HT1080 (cell line): ENCODE measurements at places on chromosomes 3 and 15.

GRCh38 chr3:189160519-189161309 lies 11.1 kb upstream of the TPRG1 start:
- DNase-seq, result no peak

DNA sequence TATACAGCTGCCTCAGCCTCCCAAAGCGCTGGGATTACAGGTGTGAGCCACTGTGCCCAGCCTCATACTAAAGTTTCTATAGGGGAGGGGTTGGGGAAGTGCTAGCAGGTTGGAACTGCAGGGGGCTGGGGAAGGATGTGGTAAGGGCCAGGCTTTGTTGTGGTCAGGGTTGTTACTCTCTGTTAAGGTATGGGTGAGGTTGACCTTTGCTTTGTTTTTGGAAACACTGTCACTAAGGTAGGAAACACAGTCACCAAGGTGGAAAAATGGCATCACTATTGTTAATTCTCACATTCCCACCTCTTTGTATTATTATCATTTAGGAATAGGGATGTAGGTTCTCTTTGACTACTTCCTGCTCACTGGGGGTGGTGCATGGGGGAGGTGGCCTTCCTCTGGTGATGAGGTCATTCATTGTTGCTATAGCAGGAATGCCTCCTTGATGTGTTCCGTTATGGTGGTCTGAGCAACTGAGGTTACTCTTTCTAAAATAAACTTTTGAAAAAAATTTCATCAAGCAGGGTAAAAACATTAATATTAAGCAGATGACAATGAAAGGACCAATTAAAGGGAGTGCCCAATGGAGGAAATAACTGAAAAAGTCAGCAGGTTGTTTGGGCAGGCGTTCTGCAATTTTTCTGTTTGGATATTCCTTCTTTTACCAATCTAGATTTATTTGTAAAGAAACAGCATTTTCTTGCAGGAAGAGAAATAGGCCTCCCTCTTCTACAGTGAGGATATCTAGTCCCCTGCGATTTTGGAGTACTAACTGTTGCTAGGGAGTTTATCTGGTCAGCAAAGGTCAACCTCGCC lies 150.5 kb downstream of the WDR76 start:
- DNase-seq, result peak; percentile 67

GRCh38 chr3:46271209-46271745 lies 29.0 kb downstream of the CCR3 start:
- no peak for DNase-seq

DNA sequence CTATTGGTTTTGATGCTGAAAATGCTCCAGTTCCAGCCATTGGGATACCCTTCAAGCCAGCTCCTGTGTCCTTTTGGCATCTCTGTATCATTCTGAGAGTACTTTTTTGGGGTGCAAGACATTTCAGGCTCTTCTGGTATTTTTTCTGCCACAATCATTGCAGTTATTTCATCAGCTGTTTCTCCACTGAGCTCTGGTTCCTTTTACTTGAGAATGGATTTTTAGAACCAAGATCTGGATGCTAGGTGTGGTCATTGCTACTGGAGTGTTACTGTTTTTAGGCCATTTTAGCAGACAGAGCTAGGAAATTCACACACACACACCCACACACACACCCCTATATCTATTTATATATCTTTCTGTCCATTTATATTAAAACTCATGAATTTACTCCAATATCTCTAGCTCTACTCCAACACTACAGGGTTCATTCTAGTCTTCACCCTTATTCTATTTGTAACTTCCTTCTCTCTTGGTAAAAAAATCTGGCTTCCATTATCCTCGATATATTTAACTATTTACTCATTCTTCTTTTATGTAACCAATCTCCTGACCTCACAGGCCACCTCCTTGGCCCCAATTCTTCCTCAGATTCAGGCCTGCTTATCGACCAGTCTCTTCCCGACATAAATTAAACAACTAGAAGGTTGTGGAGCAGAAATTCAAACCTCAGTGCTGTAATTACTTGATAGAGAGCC lies 17.0 kb downstream of the SLC35G2 start:
- DNase-seq, result no peak

DNA sequence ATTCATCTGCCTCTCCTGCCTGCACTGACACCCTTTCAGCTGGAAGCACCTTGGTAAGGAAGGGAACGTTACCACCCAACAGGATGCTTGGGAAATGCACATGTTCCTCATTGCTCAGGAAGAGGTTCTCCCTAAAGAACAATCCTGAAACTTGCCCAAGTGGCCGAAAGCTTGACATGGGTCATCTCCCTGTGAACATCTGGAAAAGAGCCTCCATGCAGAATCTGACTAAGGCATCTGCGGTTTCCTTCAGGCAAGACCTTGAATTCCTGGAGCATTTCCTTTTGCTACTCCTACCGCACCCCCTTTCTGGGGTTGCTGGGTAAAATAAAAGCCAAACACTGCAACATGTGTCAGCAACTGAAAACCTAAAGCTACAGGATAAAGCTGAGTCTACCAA lies 68.7 kb upstream of the SNRK start:
- peak; percentile 74 for DNase-seq

GRCh38 chr3:88586121-88586640 lies 436.4 kb downstream of the C3orf38 start:
- no peak for DNase-seq

DNA sequence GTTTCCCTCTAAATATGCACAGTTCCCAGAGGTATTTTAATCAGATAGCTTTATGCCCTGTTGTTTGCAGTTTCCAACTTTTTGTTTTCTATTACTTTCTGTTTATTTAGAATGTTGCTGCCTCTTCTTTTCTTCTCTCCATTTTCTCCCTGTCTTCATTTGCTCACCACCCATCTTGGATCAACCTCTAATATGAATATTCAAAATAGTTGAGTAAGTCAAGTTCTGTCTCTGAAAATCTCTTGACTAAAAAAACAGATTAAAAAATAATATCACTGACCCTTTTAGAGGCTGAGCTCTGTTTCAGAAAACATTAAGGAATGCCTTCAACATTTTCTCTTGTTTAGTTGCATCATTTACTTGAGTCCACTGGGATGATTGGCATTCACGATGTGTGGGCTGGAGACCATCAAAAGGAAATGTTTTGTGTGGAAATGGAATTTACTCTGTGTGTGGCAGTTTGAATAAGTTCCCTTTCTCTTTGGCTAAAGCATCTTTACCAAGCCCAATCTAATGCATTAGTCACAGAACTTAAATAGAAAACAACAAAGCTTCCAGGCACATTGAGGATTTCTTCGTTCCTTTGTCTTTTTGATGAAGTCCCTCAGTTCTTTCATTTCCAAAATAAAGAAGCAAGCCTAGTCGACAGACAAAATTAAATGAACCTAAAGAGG lies 633.9 kb upstream of the TGFBR2 start:
- no peak for DNase-seq

- DNase-seq, result no peak
Measured at GRCh38 chr15:87941606-87942005, 314.9 kb downstream of the NTRK3 start.
